ENCODE measurements at places on chromosomes 11 and 22.

- no peak for DNase-seq
Measured at GRCh38 chr11:120385110-120385509, 48.9 kb downstream of the ARHGEF12 start.

GRCh38 chr11:12801976-12802375 is 127.8 kb downstream of the TEAD1 start:
- DNase-seq: no peak

DNA sequence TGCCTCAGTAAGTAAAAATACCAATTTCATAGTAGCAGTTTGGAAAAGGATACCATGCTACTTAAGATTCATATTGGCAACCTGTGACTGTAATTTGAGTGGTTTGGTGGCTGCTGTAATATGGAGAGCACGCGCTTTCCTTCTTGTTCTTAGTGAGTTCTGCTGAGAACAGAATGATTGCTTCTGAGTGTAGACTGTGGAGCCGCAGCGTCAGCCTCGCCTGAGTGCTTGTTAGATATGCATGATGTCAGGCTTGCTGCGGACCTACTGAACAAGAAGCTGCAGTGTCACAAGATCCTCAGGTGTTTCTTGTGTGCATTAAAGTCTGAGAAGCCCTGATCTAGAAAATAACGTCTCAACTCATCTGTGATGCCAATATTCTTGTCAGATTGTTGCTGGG is 143.2 kb downstream of the ARHGAP42 start:
- no peak for DNase-seq

GRCh38 chr11:102391549-102392237 is 44.7 kb downstream of the BIRC2 start:
- DNase-seq: no peak

- no peak for DNase-seq
Measured at GRCh38 chr11:95544095-95544856, 245.3 kb downstream of the FAM76B start.

- DNase-seq: no peak
Measured at GRCh38 chr11:105899772-105900171, 122.3 kb downstream of the MSANTD4 start.

- no peak for DNase-seq
Measured at GRCh38 chr11:1034456-1035295, 1.8 kb downstream of the MUC6 start.

GRCh38 chr11:71153005-71153390 is 99.4 kb downstream of the SHANK2 start:
- DNase-seq: no peak

GRCh38 chr22:24265734-24266133 is 4.9 kb upstream of the SPECC1L start:
- DNase-seq: no peak
